NCI-H2107 (cell line): ENCODE measurements at places on chromosomes 1 and 21.
A peak's percentile ranks its signal among the peaks of the same experiment; 100 is the strongest.

DNA sequence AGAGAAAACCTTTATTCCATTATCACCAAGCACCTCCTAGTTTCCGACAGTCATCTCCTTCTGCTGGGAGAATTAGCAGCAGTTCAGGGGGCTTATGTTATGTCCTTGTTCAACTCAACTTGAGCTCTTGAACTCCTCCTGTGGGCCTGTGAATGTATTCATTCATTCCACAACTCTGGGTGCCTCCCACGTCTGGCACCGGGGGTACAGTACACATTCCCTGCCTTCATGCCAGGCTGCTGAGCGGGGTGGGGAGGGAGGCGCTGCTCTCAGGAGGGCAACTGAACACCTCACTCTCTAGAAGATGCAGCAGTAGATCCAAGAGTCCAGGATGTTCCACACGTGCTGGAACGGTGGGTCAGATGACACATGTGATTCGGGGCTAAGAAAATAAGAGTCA lies 4.3 kb upstream of the MX2 start:
- no peak for DNase-seq

- DNase-seq = no peak
These were observed 6.2 kb upstream of the LAPTM5 start for GRCh38 chr1:30763651-30764248.

DNA sequence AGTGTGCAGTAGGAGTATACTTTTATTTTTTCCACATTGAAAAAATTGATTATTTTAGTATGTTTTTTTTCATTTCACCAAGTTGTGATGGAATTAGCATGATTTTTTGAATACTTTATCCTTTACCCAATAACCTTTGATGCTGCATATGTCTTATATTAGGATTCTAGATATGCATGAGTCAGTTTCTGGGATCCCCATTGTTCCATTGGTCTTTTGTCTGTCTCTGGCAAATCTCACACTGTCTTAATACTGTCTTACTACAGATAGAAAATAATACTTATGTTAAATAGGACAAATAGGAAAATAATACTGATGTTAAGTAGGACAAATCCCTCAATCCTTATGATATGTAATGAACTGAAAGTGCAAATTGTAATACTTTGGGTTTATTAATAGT lies 54.3 kb upstream of the ASB17 start:
- no peak for DNase-seq

DNA sequence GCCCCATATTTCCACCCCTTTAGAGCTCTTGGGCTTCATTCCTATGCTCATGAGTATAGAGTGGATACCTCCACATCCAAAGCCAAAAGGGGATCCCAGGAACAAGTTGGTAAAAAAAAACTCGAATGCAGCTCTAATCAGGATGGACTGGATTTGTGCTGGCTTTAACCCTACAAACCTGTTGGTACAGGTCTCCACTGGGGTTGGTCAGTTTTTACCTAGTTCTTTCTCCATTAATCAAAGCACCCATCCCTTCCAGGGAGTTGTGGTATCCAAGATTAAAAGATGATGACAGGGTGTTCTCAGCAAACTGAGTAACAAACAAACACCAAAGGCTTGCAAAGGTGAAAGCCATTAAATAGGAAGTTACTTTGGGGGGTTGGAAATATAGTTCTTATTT lies 5.9 kb upstream of the CRNN start:
- DNase-seq = no peak

GRCh38 chr1:33390542-33390941 lies 40.4 kb downstream of the PHC2 start:
- no peak for DNase-seq

- DNase-seq = no peak
These were observed 58.1 kb upstream of the SH3GLB1 start for GRCh38 chr1:86646256-86646655.

DNA sequence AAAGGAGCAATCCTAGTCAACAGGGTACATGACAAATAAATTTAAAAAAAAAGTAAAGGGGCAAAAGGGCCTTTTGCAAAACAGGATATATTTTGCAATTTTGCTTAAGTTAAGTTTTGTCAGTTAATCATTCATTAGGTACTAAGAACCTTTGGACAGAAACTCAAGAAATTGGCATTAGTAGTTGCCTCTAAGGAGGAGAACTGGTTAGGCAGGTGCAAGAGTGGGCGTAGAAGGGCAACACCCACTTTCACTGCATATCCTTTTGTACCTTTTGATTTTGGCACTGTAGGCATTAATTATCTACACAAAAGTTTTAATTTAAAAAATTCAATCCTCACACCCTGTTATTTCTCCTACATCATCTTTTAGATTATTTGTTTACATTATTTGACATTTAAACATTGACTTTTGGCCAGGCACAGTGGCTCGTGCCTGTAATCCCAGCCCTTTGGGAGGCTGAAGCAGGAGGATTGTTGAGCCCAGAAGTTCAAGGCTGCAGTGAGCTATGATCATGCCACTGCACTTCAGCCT lies 4.3 kb downstream of the DDAH1 start:
- DNase-seq = no peak

DNA sequence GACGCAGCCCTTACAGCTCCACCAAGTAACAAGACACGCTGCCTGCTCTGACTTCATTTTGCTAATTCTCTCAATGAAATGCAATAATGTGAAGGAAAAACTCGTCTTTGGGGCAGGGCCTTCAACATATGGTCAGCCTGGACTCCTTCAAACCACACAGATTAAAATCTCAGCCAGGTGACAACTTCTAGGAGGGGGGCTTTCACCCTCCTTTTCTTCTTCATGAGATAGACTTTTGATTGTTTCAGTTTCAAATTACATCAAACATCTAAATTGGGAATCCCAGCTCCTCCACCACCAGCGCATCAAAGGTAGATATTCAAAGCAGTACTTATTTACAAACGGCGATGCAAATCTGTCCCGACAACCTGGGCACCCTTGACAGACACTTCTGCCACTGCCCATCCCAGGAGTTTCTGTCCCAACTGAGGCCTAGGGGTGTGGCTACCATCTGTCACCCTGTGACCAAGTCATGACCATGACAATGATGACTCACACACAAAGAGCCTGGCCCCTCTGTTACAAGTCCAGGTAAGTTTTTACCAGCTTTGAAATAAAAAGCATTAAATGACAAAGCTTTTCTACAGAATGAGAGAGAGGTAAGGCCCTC lies 29.7 kb downstream of the SSBP3 start:
- DNase-seq = no peak

DNA sequence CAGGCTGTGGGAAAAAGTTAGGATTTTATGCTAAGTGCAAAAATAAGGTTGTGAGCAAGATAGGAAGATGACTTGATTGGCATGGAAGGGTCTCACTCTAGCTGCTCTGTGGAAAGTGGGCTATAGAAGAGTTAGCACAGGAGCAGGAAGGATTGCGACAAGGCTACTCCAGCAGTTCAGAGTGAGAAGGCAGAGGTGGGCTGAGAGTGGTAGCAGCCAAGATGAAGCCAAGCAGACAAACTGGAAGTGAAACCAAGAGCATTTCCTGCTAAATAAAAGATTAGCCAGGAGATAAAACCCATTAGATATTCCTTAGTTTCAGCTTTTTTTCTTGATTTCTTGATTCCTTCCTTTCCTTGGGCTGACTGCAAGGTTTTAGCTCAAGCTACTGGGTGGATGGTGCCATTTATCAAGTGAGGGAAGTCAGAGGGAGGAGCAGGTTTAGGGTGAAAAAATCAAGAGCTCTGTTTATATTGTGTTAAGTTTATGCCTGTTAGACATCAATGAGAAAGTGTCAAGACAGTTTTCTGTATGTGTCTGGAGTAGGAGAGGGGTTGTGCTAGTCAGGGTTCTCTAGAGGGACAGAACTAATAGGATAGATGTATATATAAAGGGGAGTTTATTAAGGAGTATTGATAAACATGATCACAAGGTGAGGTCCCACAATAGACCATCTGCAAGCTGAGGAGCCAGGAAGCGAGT lies 33.1 kb upstream of the ZNF644 start:
- no peak for DNase-seq

GRCh38 chr1:99170516-99170915 lies 93.8 kb upstream of the PLPPR4 start:
- no peak for DNase-seq

DNA sequence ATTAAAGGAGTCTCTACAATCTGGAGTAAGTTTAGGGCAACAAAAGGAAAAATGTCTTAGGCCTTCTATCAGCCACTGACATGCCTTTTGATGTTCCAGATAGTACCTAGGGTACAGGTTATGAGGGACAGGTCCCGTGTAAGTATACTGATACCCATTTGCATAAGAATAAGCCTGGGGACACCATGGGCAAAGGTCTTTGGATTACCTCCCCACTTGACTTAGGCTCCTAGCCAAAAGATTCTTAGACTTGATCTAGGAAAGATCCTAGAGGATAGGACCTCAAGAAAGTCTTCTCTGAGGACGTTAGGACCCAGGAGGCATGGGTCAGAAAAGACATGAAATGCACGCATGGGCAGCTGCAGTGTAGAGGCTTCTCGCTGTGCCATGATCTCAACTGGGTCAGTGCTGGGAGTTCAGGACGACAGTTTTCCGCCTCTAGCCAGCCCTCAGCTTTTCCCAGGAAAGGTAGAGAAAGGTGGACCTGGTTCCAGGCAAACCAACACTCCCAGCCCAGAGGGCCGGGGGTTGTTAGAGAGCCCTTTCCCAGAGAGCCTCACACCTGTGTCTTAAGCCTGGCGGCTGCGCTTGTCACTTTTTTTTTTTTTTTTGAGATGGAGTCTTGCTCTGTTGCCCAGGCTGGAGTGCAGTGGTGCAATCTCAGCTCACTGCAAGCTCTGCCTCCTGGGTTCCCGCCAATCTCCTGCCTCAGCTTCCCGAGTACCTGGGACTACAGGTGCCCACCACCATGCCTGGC lies 26.6 kb downstream of the MSTO1 start:
- DNase-seq = no peak

GRCh38 chr1:3630914-3631313 lies 6.1 kb downstream of the TPRG1L start:
- no peak for DNase-seq

- DNase-seq = no peak
These were observed 91.5 kb downstream of the MRPL39 start for GRCh38 chr21:25515484-25516405.

- DNase-seq = no peak
These were observed 9.1 kb upstream of the IRF2BP2 start for GRCh38 chr1:234619071-234619480.

DNA sequence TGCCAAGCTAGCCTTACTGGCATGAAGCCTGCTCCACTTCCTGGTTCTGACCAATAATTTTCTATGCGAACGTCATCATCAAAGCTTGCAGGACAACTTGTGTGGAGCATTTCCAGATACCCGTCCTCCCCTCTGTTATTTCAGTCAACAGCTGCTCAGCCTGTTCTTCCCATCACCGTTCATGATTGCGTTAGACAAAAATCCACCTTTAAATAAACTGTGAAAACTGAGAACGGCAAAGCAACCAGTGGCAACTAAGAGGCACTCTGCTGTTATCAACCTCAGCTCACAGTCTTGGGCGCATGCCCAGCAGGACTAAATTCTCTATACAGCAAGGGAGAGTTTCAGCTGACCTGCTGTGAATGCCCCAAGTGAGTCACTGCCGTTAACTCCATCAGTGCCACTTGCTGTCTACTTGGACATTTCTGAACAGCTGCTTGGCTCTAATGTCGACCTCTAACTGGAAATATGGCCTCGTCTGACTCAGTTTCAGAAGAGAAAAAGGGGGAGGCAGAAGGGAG lies 207.4 kb upstream of the RUNX1 start:
- DNase-seq = peak; percentile 97

- no peak for DNase-seq
These were observed 176.9 kb downstream of the NEK7 start for GRCh38 chr1:198333744-198334143.

DNA sequence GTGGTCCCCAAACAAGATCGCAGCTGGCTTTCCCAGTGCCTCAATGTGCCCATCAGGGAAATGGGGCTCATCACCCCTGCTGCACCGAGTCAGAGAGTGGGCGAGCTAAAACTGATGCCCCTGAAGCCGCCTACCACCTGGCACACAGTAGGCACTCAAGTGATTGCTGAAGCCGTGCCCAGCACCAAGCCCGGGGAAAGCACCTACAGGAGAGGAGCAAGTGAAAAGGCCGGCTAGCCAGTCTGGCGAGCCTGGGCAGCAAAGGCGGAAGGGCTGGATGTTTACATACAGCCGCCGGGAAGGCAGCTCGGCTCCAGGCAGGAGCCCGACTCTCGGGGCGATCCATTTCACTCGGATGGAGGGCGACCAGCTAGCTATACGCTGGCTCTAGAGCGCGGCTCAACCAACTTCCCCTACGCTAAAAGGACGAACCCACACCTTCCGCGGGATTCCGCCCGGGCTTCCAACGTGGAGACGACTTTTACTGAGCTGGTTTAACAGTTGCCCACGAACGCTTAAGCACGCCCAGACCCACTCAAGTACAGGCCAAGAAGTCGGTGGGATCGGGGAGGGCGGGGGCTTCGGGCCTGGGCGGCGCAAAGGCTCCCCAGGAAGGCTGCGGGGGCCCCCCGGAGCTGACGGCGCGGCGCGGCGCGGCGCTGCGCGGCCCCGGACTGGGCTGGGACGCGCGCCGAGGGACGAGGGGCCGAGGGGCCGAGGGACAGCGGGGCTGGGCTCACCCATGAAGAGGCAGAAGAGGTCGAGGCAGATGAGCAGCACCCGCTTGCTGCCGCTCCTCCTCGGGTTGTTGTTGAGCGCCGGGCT lies 1.0 kb downstream of the PLPP3 start:
- DNase-seq = peak; percentile 69

DNA sequence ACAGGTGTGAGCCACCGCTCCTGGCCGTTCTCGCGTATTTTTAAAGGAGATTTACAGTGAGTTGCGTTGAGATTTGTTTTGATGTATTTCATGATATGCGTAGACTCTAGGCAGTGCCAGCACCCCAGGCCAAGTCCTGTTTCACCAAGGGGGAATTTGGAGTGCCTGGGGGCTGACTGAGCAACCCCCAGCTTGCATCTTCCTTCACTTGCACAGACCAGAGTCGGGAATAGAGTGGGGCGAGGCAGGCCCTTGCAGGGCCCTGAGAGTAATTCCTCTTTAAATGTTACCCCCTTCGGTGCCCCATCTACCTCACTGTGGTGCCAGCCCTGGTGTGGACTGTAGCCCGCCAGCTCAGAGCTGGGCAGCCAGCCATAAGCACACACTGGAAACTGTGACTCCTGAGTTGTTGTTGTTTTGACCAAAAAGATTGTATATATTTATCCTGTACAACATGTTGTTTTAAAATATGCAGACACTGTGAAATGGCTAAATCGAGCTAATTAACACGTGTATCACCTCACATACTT lies 269.5 kb downstream of the NPHP4 start:
- DNase-seq = no peak

GRCh38 chr1:197481101-197481500 lies 213.0 kb downstream of the CRB1 start:
- DNase-seq = no peak

DNA sequence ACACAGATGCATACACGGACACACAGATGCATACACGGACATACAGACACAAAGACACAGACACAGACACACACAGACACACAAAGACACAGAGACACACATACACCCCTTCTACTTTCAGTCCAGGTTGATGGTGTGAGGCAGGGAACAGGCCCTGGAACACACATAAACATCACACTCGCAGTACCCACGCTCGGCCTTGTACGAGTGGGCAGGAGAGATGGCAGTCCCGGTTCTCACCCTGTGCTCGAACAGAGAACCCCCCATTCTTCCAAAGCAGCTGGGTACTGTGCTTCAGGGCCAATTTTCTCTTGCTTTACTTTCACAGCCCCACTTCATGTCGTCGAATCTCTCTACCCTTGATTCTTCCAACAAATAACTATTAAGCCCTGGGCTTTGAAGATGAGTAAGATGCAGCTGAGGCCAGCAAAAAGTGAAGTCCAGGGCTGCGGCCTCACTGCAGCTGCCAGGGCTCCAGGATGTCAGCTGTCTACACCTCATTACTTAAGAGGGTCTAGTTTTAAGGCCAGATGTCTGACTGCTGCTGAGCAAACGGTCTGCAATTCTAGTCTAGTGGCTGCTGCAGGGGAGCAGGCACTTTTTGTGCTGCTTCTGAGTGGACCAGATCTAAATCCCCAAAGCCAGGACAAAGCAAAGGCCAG lies 90.1 kb downstream of the PGBD5 start:
- DNase-seq = no peak
